ENCODE measurements at places on chromosomes 13 and 19.

DNA sequence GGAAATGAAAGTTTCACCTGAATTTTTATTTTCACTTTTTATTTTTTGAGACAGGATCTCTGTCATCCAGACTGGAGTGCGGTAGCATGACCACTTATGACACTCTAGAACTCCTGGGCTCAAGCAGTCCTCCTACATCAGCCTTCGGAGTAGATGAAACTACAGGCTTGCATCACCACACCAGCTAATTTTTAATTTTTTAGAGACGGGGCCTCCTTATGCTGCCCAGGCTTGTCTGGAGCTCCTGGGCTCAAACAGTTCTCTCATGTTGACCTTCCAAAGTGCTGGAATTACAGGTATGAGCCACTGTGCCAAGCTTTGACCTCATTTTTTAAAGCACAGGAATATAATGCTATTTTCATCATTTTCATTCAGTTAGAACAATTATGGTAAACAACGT is 297.0 kb upstream of the KLHL1 start:
- DNase-seq: no peak

- DNase-seq: no peak
Observed at GRCh38 chr19:18339723-18340122, 675 bp upstream of the PGPEP1 start.

DNA sequence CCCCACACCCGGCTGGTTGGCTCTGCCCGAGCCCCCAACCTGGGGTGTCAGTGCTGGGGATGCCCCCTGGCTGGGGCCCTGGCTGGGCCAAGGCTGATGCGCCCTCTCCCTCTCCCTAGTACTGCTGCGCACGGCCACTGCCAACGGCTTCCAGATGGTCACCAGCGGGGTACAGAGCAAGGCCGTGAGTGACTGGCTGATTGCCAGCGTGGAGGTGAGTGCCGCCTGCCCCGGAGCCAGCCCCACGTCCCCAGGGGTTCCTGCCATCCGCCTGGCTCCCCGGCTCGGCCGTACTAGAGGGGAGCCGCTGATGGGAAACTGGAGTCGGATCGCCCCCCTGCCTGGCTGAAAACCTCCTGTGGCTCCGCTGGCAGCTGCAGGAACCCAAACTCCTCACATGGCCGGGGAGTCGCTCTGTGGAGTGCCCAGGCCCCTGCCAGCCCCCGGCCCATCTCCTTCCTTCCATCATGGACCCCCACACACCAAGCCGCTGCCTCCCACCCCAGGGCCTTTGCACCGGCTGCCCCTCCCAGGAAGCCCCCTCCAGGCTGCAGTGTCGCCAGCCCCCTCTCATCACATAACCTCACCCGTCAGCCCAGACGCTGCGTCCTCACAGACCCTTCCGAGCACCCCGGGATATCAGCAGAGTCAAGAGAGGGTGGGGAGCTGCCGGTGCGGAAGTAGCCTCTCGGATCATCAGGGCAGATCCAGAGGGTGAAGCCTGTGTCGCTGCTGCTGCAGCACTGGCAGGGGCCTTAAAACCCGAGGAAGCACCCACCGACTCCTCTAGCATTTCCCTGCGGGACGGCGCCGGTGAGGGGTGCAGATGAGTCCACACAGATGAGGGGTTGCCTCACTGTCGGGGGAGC is 10.6 kb downstream of the NCLN start:
- DNase-seq: no peak

- DNase-seq: no peak
Observed at GRCh38 chr19:13150931-13151604, 857 bp downstream of the IER2 start.

DNA sequence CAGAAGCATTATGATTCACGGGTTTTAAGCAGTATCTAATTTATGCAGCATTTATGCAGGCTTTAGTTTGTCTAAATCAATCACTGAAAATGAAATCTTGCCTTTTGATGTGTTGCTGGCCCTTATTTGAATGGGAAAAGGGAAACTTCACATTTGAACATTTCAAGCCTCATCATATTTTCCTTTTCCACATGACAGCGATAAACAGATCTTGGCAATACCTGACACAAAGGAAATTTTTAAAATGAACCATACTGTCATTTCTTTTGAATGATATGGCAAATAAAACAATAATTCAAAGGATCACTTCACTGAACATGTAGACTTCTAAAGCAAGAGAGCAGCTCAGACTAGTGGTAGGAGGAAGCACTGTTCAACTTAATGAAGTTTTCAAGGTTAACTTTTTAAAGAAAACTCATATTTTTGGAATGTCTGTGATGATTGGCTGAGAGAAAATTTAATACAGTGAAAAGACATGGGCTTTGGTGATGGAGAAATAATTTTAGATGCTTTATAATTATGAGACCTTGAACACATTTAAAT is 198.1 kb downstream of the OXGR1 start:
- no peak for DNase-seq

GRCh38 chr13:66981912-66982311 is 248.2 kb downstream of the PCDH9 start:
- no peak for DNase-seq

DNA sequence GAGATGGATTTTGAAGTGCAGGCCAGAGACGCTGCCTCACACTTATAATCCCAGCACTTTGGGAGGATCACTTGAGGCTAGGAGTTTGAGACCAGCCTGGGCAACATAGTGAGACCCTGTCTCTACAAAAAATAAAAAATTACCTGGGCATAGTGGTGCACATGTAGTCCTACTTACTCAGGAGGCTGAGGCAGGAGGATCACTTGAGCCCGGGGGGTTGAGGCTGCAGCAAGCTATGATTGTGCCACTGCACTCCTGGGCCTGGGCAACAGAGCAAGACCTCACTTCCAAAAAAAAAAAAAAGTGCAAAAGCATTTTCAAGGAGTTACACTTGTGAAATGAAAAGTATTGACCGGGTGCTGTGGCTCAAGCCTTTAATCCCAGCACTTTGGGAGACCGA is 27.6 kb upstream of the FBXO17 start:
- DNase-seq: no peak

DNA sequence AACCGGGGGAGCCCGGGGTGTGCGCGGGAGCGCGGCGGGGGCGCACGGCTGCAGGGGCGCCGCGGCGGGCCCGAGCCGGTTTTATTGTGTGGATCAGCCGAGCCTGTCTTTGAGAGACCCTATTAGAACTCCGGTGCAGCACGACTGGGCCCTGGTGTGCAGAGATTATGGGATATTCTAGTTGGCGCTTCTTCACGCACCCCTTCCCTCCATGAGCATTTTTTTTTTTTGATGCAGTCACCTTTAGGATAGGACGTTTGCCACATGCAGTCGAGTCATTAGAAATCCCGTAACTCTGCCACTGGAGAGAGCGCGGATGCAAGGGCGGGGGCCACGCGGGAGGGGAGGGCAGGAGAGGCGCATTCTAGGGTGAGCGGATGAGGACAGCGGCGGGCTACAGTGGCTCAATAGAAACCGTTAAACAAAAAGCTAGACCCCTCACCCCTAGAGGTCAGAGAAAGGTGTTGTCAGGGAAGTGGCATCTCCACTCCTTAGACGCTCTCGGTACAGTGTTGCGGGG is 3.7 kb downstream of the FGF9 start:
- no peak for DNase-seq

DNA sequence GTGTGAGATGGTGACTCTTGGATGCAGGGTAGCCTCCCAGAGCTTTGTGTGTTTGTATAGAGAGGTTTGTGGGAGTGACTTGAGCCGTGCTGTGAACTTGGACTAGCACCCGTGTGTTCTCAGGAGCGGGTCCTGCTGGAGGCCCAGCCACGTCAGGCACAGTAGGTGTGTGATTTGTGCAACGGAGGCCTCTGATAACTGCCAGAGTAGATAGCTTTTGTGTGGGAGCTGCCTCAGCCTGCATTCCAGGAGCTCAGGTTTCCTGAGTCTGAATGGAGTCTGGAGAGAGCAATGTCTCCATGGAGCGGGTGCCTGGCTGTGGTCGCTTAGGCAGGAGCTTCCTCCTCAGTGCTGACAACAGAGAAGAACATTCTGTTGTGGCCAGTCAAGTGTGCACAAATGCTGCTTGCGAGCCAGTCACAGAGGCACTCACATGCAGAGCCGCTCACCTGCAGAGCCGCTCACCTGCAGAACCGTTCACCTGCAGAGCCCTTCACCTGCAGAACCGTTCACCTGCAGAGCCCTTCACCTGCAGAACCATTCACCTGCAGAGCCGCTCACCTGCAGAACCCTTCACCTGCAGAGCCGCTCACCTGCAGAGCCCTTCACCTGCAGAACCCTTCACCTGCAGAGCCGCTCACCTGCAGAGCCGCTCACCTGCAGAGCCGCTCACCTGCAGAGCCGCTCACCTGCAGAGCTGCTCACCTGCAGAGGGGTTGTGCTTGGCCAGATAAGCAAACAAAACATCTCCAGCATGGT is 32.6 kb downstream of the TFDP1 start:
- no peak for DNase-seq

- no peak for DNase-seq
Observed at GRCh38 chr13:94212196-94212595, 267.3 kb downstream of the DCT start.

DNA sequence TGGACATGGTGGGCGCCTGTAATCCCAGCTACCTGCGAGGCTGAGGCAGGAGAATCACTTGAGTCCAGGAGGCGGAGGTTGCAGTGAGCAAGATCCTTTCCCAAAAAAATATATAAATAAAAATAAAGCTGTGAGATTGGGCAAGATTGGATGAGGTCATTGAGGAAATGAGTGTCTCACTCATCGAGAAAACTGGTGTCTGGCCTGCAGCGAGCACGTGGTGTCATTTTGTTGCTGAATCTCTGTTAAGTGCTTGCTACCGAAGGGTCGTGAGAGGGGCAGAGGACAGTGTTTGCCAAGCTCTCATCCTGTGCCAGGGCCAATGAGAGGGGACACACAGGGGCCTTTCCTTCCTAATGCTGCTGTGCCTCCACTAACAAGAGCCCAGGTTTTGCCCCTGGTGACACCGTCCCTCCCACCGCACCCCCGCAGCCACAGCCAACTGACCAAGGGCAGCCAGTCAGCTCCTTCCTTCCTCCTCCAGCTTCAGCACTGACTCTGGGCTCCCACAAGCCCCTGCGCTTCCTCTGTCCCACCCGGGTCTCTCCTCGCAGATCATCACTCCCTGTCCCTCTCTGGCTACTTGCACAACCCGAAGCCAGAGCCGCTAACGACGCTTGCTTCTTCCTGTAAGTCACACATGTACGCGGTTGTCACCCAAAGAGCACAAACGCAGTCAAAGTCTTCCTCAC is 3.2 kb downstream of the POLD1 start:
- DNase-seq: no peak

GRCh38 chr19:21585281-21585890 is 80.0 kb downstream of the ZNF429 start:
- DNase-seq: no peak

DNA sequence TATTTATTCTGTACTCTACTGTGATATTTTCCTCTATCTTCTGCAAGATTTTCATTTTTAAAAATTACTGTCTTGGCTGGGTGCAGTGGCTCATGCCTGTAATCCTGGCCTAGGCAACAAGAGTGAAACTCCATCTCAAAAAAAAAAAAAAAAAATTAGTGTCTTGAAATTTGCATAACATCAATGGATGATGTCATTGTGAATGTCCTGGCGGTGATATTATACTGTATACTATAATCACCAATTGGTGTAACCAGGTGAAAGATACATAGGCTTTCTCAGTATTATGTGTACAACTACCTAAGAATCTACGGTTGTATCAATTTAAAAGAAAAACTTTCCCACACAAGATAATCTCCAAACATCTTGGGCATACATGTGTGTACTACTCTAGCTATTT is 15.2 kb downstream of the ZNF331 start:
- DNase-seq: no peak

GRCh38 chr19:15403151-15403531 is 15.6 kb downstream of the AKAP8L start:
- DNase-seq: no peak

DNA sequence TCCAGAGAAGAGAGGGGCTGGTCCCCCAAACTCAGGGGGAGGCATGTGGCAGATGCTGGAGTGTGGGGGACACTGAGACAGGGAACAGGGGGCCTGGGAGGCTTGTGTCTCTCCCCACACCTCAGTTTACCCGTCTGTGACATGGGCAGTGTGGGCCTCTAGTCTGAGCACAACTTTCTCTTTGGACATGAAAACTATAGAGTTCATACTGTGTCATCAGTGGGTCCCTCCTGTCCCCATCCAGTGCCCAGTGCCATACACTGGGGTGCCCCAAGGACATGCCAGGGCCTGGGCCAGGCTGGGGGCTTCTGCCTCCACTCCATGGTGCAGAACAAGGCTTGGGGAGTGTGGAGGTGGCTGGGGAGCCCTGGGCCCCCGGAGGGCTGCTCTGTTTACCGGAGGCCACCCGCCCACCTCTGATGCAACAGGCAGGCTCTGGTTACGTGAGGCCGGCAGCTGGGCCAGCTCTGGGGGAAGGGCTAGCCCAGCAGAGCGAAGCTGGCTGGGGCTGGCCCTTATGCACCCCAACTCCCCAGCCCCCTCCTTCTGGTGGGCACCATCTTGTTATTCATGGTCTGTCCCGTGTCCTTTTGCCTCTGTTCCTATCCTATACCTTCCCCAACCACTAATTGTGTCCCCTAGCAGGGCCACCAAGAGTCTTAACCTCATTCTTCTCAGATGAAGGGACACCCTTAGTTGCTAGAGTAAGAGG is 1.9 kb upstream of the MEF2B start:
- DNase-seq: no peak

GRCh38 chr13:19822673-19823072 is 39.9 kb upstream of the PSPC1 start:
- DNase-seq: no peak

DNA sequence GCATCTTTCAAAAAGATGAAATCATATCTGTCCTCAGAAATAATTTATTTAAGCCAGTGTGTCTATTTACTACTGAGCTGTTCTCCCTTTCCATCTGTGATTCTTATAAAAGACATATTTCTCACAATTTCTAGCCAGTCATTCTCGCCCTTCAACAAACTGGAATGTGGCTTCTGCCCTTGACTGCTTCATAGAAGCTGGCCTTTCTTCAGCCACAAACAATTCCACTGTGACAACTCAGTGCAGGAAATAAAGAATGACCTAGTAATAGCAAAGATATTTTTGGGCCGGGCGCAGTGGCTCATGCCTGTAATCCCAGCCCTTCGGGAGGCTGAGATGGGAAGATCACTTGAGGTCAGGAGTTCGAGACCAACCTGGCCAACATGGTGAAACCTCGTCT is 655.5 kb downstream of the PCDH9 start:
- no peak for DNase-seq

DNA sequence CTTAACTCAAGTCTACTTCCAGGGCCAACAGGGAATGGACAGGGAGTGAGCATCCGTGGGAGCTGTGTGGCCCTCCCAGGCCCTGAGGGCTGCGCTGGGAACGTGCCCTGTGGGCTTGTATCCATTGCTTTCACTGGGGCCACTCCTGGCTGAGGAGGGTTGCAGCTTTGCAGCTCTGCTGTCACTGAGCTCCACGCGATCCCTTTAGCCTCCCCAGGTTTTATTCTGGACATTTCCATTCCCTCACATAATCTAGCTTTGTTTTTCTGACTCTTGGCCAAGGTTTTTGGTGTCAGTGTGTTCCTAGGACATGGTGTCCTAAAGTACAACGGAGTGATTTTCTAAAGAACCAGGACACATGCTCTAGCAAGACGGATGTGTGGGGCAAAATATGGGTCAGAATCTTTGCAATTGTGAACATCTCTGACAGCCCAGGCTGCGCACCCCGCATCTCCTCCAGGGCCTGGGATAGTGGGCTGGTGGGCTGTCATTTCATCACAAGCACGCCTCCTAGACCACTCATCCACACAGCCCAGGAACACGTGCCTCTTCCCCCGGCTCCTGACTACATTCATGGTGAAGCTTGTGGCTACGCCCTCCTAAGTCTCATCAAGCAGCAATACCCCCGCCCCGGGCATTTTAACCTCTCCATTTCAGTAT is 28.0 kb downstream of the GGACT start:
- DNase-seq: no peak

GRCh38 chr13:76380446-76381065 is 505.6 kb downstream of the KCTD12 start:
- DNase-seq: no peak

GRCh38 chr13:33860526-33860925 is 42.6 kb downstream of the RFC3 start:
- DNase-seq: no peak

All from anterior cingulate cortex (tissue), 58 donors.